ENCODE measurements at places on chromosomes 5 and 9.

- no peak for DNase-seq
These were observed 339.2 kb downstream of the PRR16 start for GRCh38 chr5:120803282-120803681.

GRCh38 chr5:2670940-2671339 is 80.5 kb downstream of the IRX2 start:
- no peak for DNase-seq

GRCh38 chr5:98349251-98349989 is 424.0 kb upstream of the RGMB start:
- DNase-seq: no peak

- no peak for DNase-seq
These were observed 297.8 kb downstream of the FBXL17 start for GRCh38 chr5:108084105-108084504.

- no peak for DNase-seq
These were observed 403.6 kb upstream of the IRX2 start for GRCh38 chr5:3155046-3155445.
